NCI-H2081 (cell line): ENCODE measurements at places on chromosomes 12 and 14.

DNA sequence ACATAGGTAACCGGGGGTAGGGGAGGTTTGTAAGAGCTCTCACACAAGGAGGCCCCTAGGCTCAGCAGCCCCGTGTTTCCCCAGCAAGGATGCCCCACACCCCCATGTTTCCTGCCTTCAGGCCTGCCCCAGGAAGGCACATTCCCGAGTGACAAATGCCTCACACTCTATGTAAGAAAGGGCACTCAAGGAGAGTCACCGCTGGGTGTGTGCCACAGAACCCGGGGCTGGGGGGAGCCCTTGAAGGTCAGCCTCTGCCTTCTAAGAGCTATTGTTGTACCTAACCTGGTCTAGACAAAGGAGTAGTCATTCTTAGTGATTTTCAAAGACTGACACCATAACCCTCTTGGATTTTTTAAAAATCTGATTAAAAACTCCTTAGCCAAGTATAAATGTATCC lies 333.6 kb downstream of the DPF3 start:
- no peak for DNase-seq

DNA sequence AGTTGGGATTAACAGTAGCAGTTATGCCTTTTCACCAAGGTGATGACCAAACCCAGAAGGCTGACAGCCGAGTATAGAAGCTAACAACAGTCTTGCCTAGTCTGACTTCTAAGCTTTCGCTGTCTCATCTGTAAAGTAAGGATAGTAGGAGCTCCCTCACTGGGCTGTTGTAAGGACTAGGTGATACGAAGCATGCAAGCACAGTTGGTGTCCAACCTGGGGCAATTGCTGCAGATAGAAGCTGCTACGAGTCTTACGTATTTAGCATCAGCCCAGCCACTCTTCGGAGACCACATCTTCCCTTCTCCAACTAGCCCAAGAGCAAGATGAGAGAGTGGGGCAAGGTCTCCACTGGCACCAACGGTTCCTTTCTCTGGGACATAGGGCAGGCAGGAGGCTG lies 6.0 kb downstream of the HAL start:
- no peak for DNase-seq

- DNase-seq = no peak
Observed at GRCh38 chr12:124796303-124796960, 67.2 kb downstream of the SCARB1 start.

GRCh38 chr12:90677552-90677951 lies 277.4 kb downstream of the CCER1 start:
- DNase-seq = no peak

GRCh38 chr12:57726884-57727757 lies 11.4 kb downstream of the AGAP2 start:
- DNase-seq = no peak

- peak; percentile 82 for DNase-seq
Observed at GRCh38 chr14:105248368-105249181, at the start of gene BTBD6. Gene BTBD6 (plus strand): TSS chr14:105248533. CDS start chr14:105248712, 179 bp downstream.

- peak; percentile 31 for DNase-seq
Observed at GRCh38 chr12:106493531-106493930, 89.3 kb upstream of the RFX4 start.

DNA sequence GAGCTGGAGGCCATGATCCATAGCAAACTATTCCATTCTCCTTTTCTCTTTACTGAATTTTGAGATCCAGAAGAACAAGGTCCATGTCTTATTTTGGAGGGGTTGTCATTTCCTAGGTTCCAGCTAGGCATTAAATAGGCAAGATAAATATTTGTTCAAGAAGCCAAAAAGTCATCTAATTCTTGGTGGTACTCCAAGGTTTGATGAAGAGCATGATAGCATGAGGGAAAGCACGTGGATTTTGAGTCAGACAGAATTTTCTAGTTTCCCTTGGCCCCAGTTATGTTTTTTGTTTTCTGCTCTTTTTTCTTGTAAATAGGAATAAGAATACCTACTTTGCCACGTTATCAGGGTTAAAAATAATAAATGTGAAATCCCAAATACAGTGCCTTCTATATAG lies 25.5 kb upstream of the FRMD6 start:
- no peak for DNase-seq

GRCh38 chr12:64652346-64652745 lies 42.1 kb downstream of the RASSF3 start:
- peak; percentile 30 for DNase-seq
